ENCODE measurements at places on chromosomes 3 and 15.

GRCh38 chr3:2595486-2595885 lies 496.8 kb downstream of the CNTN4 start:
- no peak for DNase-seq

- DNase-seq = no peak
Measured at GRCh38 chr3:24640330-24640877, 145.8 kb upstream of the THRB start.

DNA sequence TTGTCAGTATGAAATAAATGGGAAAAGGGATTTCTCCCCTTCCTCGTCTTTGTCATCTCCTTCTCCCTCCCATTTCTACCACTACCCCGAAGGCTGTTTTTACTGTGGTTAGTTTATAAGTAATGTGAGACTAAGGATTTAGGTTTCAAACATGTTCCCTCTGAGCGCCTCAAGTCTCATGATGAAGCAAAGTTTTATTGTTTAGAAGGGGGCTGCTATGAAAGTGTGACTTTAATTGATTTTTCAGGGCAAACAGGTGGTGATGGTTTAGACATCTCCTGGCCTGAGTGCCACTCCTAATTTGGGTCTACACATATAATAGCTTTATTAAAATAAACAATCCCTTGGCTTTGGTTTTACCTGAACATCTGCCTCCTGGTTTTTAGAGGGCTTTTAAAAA lies 185.5 kb downstream of the MCTP2 start:
- DNase-seq = no peak

- no peak for DNase-seq
Measured at GRCh38 chr15:62244762-62245161, 79.7 kb upstream of the C2CD4B start.

- no peak for DNase-seq
Measured at GRCh38 chr3:119967353-119968006, 126.8 kb downstream of the GSK3B start.

GRCh38 chr15:29570948-29571791 lies 251.1 kb downstream of the TJP1 start:
- peak; percentile 80 for DNase-seq

Measured in left lung (tissue), 14 donors.